ENCODE measurements at places on chromosomes 1 and 21. TPM values are rescaled to one million over a fixed set of nuclear protein-coding genes. Genes with fewer than 3 reads are reported as not detected.

- DNase-seq, result no peak
These were observed 436.5 kb upstream of the VAMP3 start for GRCh38 chr1:7334475-7335035.

The TESK2 gene
- polyA plus RNA-seq, result not detected

The DDOST gene
- 365 TPM for polyA plus RNA-seq

DNA sequence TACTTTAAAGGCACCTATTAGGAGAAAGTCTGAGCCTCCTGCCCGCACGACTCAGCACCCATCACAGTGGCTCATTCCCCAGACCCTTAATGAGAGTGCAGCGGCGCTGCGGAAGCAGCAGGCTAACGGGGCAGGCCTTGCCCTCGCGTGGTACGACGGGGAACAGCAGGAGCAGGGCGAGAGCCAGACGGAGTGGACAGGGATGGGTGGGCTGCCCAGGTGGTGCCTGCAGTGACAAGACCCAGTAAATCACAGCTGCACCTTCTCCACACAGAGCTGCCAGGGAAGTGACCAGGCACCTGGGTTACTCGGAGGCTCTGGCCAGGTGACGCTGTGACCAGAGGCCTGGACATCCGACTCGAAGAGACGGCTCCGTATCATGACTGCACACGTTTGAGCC is 131.9 kb downstream of the NPHP4 start:
- no peak for DNase-seq

DNA sequence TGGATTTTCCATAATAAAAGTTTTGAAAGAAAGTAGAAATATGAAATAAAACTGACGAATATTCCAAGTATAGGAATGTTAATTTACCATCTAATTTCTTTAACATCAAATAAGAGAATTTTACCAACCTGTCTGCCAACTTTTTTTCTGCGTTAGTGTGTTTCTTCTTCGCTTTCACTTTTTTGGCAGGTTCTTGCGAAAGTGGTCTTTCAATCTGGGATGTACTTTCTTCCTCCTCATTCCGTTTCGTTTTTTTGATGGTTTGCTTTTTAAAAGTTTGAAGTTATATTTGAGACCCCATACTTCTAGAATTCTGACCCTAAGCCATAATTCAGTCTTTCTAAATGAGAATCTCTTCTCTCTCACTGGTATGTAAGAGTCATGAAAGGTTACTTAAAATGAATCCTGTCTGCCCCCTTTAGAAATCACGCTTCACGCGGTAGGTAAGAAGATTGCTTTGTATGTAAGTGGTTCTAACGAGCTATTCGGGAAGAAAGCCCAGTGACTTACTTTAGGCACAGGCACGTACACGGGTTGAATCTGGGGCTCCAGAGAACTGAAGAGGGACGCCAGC is 580 bp downstream of the RBM34 start:
- DNase-seq, result no peak

DNA sequence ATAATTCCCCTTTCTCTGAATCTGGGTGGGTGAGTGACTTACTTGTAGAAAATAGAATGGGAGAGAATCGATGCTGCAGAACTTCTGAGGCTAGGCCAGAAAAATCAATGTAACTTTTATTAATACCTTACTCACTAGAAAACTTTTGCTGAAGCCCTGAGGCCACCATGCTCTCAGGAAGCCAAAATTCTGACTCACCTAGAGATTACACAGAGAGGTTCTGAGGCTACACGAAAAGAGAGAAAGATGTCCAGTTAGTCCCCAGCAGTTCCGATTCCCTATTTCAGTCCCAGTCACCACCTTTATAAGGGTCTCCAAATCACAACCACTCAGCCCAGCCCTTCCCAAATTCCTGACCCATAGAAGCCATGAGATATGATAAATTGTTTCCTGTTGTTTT is 135.2 kb downstream of the NTPCR start:
- no peak for DNase-seq

The C8B gene
- not detected for polyA plus RNA-seq

DNA sequence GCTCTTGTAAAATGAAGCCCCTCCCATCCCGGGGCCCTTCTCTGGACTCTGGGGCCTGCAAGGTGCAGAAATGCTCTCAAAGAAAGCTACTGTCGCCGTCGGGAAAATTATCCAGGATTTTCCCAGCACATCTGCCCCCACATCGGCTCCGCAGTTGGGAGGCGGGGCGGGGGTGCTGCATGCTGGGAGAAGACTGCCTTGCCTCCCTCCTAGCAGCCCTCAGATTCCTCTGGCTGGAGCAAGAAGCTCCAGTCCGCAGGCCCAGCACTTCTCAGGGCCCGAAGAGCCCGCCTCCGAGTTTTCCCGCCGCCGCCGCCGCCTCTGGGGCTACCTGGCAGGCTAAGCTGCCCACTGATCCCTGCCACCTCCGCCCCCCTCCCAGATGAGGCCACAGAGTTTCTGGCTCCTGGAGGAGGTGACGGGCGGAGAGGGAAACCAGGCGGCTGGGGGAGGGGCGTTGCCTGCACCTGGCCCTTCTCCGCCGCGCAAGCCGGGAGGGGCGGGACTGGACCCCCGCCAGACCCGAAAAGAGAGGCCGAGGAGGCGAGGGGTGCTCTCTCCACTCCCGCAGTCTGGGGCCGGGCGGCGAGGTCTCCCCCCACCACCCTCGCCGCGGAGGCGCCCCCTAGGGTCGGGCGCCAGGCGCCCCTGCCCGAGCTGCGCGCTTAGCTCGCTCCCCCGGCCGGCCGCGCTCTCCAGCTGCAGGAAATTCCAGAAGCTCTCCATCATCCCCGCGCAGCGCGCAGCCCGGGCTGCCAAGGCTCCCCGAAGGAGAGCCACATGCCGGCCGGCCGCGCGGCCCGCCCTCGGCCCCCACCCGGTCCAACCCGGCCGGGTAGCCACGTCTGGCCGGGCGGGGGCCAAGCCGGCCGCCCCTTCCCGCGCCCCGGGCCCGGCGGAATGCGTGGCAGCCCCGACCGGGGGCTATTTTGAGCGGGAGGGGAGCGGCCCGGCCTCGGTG is 28.8 kb downstream of the AHDC1 start:
- no peak for DNase-seq

The MYOM3 gene
- not detected for polyA plus RNA-seq

DNA sequence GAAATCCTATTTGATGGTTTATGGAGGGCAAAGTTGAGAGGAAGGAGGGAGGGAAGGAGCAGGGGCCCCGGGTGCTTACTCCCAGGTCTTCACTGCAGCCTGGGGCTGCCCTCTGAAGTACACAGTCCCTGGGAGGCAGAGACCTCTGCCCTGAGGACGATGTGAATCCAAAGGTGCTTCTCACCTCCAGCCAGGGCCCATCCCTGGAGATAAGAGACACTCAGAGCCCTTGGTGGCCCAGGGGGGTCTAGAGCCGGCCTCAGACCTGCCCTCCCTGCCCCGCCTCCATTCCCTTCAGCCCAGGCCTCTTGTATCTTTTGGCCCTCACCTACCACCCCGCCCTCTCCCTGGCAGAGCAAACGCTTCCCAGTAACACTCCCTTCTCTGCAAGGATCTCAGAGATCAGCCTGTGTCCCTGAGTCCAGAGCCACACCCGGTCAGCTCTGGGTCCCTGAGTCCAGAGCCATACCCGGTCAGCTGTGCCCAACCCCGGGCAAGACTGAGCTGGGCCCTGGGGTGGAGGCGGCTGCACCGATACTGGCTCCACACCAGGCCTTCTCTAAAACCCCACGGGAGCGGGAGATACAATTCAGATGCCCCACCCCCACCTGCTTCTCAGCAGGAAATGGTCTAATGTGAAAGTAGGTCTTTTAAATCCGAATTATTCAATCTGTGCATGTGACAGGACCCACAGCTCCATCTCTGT is 3.6 kb upstream of the GNB1 start:
- no peak for DNase-seq

DNA sequence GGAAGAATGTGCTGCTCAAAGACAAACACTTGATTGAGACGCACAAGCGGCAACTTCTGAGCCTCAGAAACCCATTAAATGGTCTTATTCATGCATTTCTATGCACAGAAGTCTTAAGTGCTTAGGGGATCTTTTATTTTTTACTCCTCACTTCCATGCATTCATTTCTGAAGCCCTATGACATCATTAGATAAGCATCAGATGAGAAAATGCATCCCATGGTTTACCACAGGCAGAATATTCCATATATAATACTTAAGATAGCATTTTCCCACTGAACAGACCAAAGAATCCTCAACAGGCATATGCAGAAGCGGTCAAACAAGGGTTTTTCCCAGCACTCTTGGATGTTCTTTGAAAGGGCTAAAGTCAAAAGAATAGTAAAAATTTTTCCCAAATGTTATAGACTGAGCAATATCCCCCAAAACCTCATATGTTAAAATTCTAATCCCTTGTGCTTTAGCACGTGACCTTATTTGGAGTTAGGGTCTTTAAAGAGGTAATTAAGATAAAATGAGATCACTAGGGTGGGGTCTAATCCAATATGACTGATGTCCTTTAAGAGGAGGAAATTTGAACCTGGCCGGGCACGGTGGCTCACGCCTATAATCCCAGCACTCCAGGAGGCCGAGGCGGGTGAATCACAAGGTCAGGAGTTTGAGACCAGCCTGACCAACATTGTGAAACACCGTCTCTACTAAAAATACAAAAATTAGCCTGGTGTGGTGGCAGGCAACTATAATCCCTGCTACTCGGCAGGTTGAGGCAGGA is 22.6 kb upstream of the FAM89A start:
- no peak for DNase-seq

DNA sequence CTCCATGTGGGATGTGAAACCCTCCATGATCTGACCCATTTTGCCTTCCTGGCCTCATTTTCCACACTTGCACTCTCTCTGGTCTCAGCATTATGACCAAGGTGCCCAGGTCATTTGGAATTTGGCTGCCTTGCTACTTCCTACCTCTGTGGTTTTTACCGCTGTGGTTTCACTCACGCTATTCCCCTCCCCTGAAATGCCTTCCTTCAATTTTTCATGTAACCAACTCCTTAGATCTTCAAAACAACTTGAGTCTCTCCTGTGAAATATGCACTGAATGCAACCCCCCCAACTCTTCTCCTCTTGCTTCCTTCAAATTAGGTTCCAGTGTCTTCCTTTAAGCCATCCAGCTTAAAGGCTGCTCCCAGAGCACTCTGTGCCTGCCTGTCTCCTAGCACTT is 50.1 kb downstream of the PHC2 start:
- no peak for DNase-seq

- no peak for DNase-seq
These were observed 163.5 kb downstream of the NFIA start for GRCh38 chr1:61245696-61246400.

- DNase-seq, result no peak
These were observed 27.8 kb downstream of the GBP6 start for GRCh38 chr1:89391686-89392085.

GRCh38 chr1:118429856-118430255 is 244.8 kb upstream of the SPAG17 start:
- DNase-seq, result no peak

DNA sequence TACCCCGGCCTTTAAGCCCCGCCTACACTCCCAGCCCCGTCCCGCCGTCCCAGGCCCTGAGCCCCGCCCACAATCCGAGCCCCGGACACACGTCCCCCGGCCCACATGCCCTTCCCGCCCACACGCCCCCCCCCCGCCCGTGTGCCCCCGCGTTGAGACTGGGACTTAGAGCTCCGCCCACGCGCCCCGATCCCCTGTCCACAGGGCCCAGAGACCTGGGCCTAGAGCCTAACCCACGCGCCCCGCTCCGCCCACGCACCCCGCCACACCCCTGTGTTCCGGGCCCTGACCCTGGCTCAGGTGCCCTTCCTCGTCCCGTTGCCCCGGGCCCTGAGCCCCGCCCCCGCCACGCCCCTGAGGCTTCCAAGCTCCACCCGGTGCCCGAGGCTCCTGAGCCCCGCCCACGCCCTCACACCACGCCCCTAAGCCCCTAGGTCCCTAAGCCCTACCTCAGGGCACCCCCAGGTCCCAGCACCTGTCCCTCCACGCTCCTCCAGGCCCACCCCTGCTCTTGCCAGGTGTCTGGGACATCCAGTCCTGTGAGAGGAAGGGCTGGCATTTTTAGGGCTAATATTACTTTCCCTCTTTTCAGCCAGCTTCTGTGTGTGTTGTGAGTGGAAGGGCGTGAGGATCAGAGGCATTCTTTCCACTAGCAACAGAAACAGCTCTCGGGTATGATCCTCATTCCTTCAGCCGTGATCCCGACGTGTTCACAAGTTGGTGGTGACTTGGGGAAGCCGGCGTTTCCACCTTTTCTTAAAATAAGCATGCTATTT is 552 bp upstream of the GPR157 start:
- peak; percentile 72 for DNase-seq

The TMEM269 gene
- polyA plus RNA-seq, result not detected

The NPR1 gene
- polyA plus RNA-seq, result not detected

The ELF3 gene
- polyA plus RNA-seq, result not detected

DNA sequence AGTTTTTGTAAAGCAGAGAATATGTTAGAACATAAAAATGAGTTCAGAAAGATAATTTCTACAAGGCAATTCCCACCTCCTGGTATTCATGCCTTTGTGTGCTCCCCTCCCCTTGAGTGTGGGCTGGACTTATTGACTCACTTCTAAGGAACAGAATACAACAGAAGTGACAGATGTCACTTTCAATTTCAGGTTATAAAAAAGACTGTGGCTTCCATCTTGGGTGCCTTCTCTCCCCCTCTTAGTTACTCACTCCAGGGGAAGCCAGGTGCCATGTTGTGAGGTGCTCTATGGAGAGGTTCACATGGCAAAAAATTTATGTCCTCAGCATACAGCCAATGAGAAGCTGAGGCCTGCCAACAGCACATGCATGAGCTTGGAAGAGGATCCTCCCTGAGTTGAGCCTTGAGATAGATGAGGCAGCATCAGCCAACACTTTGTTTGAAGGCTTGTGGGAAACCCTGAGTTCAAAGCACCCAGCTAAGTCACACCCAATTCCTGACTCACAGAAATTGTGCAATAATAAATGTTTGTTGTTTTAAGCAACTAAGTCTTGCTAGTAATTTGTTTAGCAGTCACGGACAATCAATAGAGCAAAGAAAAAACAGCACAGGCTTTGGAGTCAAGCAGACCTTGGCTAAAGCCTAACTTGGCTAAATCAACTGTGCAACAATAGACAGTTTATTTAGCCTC is 73.5 kb upstream of the NGF start:
- DNase-seq, result no peak

DNA sequence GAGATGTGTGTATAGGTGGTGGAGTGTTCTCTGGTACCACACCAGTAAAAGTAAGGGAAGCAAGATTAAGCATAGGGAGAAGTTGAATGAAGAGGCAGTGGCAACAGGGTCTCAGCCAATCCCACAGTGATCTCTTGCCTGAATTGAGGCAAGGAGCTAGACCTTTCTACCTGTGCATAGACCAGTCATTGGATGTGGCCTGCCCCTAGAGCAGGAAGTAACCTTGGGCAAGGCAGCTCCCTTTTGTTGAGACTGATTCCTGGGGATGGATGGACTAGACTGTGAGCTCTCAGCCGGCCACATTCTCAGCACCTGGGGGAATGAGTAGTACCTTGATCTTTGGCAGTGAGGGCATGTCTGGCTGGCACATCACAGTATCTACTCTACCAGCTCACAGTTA is 6.4 kb downstream of the USP16 start:
- no peak for DNase-seq
